ENCODE measurements at places on chromosomes 4 and X. TPM values are rescaled to one million over a fixed set of nuclear protein-coding genes. Genes with fewer than 3 reads are reported as not detected.

- H3K36me3 ChIP-seq, result no peaks in the 10 kb centered on the region
- H3K27me3 ChIP-seq, result no peaks in the 10 kb centered on the region
- H3K4me1 ChIP-seq, result no peaks in the 10 kb centered on the region
- H3K27ac ChIP-seq, result no peak overlapping the region
- no peak overlapping the region for H3K4me3 ChIP-seq
- no peak for DNase-seq
These were observed 102.2 kb downstream of the PTCHD1 start for GRCh38 chrX:23436875-23437274.

DNA sequence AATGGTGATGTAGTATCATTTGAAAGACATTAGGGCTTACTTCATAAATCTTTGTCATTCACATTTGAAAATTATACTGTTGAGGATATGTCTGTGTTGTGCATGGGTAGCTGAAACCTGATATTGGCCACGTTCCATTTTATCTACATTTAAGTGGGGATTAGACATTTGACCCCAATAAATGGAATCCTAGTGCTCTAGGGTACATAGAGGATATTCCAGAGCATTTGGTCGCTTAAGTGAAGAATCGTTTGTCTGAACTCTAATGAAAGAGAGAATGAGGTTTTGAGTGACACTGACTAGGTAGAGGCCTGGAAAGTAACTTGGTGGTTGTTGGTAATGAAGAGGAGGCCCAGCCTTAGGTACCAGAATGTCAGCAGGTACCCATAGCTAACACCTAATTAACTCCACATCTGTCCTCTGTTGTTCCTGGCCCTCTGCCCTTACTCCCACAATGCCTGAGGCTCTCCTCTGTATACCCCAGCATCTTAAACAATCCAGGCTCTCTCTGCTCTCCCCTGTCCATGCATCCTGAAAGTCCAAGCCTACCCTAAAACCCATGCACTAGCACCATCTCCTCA lies 299.5 kb upstream of the KLF3 start:
- H3K27ac ChIP-seq, result no peak overlapping the region
- no peak overlapping the region for H3K4me3 ChIP-seq
- H3K27me3 ChIP-seq, result peaks cover 2% of the 10 kb centered on the region
- peaks cover 3% of the 10 kb centered on the region for H3K4me1 ChIP-seq

- no peak for DNase-seq
- peak overlapping the region; percentile 81 for H3K27ac ChIP-seq
- peak overlapping the region; percentile 65 for H3K4me3 ChIP-seq
- H3K27me3 ChIP-seq, result no peaks in the 10 kb centered on the region
- no peaks in the 10 kb centered on the region for H3K36me3 ChIP-seq
- H3K4me1 ChIP-seq, result peaks cover 26% of the 10 kb centered on the region
These were observed 16.9 kb upstream of the LRBA start for GRCh38 chr4:151031831-151032605.

DNA sequence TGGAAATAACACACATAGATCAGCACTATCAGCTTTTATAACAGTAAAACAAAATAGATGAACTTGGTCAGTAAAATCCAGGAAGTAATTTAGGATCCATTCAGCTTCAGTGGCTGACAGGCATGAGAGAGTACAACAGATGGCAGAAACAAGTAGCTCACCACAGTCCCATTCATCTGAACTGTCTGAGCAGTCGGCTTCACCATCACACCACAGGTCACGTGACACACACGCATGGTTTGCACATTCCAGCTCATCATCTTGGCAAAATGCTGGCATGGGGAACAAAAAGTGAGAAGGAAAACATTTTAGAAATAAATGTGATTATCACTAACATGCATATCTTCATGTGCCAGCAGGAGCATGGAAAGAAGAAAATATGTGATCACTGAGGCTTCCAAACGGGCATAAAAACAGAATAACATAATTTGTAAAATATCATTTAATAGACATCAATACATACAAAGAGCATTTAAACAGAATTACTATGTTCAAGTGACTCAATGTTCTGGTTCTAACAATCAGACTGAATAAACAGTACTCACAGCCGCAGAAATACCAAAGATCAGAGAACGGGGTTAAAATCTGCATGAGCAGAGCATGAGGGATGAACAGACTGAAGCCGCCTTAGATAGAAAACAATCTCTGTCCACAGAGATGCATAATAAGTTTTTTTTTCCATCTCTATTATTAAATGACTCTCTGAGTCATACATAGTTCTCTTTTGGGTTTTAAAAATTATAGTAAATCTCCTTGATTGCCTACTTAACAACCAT lies 158.1 kb downstream of the ATP10D start:
- no peak overlapping the region for H3K27ac ChIP-seq
- no peak overlapping the region for H3K4me3 ChIP-seq
- no peaks in the 10 kb centered on the region for H3K4me1 ChIP-seq

- H3K27me3 ChIP-seq, result peaks cover 10% of the 10 kb centered on the region
- no peak overlapping the region for H3K4me3 ChIP-seq
- no peaks in the 10 kb centered on the region for H3K4me1 ChIP-seq
- no peak for DNase-seq
- no peak overlapping the region for H3K27ac ChIP-seq
These were observed 85.4 kb upstream of the IGFBP7 start for GRCh38 chr4:57195622-57196021.

- no peak overlapping the region for H3K27ac ChIP-seq
- no peaks in the 10 kb centered on the region for H3K27me3 ChIP-seq
- no peak overlapping the region for H3K4me3 ChIP-seq
- DNase-seq, result no peak
- H3K36me3 ChIP-seq, result no peaks in the 10 kb centered on the region
These were observed 27.1 kb upstream of the MAP9 start for GRCh38 chr4:155403886-155404285.

- H3K36me3 ChIP-seq, result no peaks in the 10 kb centered on the region
- no peaks in the 10 kb centered on the region for H3K4me1 ChIP-seq
- H3K27me3 ChIP-seq, result no peaks in the 10 kb centered on the region
These were observed 41.1 kb downstream of the LUZP4 start for GRCh38 chrX:115330498-115331168.

GRCh38 chrX:45517090-45517973 lies 316.7 kb upstream of the DIPK2B start:
- H3K27ac ChIP-seq, result no peak overlapping the region
- H3K4me3 ChIP-seq, result no peak overlapping the region
- no peaks in the 10 kb centered on the region for H3K27me3 ChIP-seq
- DNase-seq, result no peak

DNA sequence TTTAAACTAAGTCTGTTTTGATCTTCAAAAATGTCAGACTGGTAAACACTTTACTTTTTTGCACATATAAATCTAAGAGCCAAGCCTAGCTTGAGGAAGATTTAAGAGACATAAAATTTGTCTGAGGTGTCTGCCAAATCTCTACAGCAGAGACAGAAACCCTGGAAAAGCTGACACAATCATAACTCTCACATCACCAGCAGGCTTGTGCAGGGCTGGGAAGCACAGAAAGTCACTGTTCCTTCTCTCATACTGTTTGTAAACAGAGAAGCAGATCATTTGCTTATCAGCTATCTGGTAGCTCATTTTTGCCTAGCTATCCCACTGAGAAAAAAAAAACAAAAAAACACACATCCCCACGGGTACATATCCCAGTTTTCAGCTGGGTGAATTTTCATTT lies 7.0 kb downstream of the ENOX2 start:
- H3K4me3 ChIP-seq, result no peak overlapping the region
- peaks cover 8% of the 10 kb centered on the region for H3K36me3 ChIP-seq
- H3K27ac ChIP-seq, result no peak overlapping the region

GRCh38 chrX:109687903-109688302 lies 45.2 kb downstream of the ACSL4 start:
- peaks cover 21% of the 10 kb centered on the region for H3K4me1 ChIP-seq
- H3K36me3 ChIP-seq, result peaks cover 23% of the 10 kb centered on the region
- no peak overlapping the region for H3K27ac ChIP-seq
- H3K4me3 ChIP-seq, result no peak overlapping the region
- DNase-seq, result no peak

GRCh38 chr4:3480528-3481112 lies 17.5 kb downstream of the DOK7 start:
- H3K27ac ChIP-seq, result no peak overlapping the region
- peaks cover 18% of the 10 kb centered on the region for H3K27me3 ChIP-seq
- H3K4me1 ChIP-seq, result no peaks in the 10 kb centered on the region
- H3K4me3 ChIP-seq, result no peak overlapping the region
- H3K36me3 ChIP-seq, result no peaks in the 10 kb centered on the region

DNA sequence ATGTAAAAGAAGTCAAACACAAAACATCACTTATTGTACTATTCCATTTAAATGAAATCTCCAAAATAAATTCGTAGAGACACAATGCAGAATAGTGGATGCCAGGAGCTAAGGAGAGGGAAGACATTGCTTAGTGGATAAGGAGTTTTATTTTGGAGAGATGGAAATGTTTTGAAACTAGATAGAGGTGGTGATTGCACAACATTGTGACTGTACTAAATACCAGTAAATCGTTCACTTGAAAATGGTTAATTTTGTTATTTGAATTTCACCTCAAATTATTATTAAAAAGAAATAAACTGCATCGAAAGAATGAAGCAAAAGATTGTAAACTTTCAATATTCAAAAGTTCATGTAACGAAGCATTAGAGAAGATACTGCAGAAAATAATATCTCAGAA lies 9.7 kb upstream of the ACSL4 start:
- no peaks in the 10 kb centered on the region for H3K36me3 ChIP-seq
- H3K27ac ChIP-seq, result no peak overlapping the region
- H3K4me1 ChIP-seq, result peaks cover 6% of the 10 kb centered on the region

DNA sequence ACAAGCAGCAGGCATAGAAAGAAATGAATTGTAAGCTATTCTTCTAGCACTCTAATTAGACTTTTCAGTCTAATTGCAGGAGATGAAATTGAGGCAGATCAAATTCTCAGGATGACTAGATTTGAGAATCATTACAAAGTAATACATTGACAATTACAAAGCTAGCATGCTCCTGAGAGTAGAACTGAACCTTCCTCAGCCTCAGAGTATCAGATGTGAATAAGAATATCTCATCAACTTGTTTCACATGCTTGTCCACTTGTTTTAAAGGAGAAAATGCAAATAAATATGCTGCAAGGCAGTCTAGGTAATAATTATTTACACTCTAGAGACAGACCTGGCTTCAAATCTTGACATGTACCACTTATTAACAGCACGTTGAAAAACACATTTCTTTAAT lies 491.0 kb upstream of the MAGEB2 start:
- no peak overlapping the region for H3K27ac ChIP-seq
- no peak overlapping the region for H3K4me3 ChIP-seq
- no peaks in the 10 kb centered on the region for H3K36me3 ChIP-seq
- H3K27me3 ChIP-seq, result no peaks in the 10 kb centered on the region

DNA sequence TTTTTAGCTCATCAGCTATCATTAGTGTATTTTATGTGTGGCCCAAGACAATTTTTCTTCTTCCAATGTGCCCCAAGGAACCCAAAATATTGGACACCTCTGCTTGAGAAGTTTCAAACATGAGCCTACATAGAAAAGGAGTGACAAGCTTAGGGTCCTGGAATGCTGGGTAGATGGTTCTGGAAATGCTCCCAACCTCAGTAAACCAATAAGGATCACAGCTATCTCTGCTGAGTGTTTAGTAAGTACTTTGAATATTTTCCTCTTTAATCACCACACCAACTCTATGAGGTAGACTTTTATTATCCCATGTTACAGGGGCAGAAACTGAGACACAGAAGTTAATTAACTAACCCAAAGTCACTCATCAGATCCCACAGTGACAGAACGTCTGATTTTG lies 164.9 kb upstream of the KLF3 start:
- no peak overlapping the region for H3K4me3 ChIP-seq
- H3K27ac ChIP-seq, result no peak overlapping the region
- peaks cover 16% of the 10 kb centered on the region for H3K27me3 ChIP-seq
- no peak for DNase-seq
- peaks cover 8% of the 10 kb centered on the region for H3K4me1 ChIP-seq

DNA sequence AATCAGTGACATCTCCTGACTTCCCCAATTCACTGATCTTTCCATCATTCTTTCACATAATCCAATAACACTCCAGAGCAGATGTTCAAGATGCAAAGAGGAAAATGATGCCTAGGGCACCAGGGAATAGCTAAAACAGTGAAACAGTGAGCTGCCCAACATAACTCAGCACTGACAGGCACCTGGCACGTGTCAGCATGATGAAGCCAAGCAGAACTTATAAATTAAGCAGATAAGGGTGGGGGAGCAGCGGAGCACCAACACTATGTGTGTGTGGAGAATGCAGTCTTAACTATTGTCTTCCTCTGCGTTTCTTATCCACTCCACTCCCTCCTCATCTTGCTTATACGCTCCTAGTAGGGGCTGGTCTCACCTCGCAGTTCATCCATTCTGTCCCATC lies 89.4 kb downstream of the AMMECR1 start:
- H3K4me1 ChIP-seq, result peaks cover 25% of the 10 kb centered on the region
- no peak for DNase-seq
- no peaks in the 10 kb centered on the region for H3K27me3 ChIP-seq
- H3K36me3 ChIP-seq, result peaks cover 27% of the 10 kb centered on the region

- H3K36me3 ChIP-seq, result no peaks in the 10 kb centered on the region
- no peak overlapping the region for H3K4me3 ChIP-seq
- no peak overlapping the region for H3K27ac ChIP-seq
- H3K27me3 ChIP-seq, result peaks cover 11% of the 10 kb centered on the region
These were observed 7.6 kb downstream of the FAT4 start for GRCh38 chr4:125322366-125322730.

DNA sequence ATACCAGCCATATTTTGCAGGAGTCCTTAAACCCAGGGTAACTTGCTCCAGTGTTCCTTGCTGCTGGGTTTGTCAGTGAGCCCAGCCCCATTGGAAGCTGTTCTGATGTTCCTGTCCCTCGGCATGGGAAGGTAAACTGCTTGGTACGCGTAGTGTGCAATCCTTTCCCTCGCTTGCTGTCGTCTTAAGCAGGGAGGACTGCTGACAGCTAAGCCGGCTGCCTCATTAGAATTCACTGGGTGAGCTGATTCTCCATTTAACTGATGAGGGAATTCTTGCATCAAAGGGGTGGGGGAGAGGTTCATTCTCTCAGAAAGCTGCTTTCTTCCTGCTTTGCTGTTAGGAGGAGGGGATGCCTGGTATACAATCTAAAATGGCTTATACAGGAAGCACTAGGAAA lies 164.6 kb downstream of the MID1IP1 start:
- no peak for DNase-seq
- H3K27ac ChIP-seq, result no peak overlapping the region
- H3K4me1 ChIP-seq, result peaks cover 5% of the 10 kb centered on the region
- no peaks in the 10 kb centered on the region for H3K27me3 ChIP-seq
- H3K4me3 ChIP-seq, result no peak overlapping the region

DNA sequence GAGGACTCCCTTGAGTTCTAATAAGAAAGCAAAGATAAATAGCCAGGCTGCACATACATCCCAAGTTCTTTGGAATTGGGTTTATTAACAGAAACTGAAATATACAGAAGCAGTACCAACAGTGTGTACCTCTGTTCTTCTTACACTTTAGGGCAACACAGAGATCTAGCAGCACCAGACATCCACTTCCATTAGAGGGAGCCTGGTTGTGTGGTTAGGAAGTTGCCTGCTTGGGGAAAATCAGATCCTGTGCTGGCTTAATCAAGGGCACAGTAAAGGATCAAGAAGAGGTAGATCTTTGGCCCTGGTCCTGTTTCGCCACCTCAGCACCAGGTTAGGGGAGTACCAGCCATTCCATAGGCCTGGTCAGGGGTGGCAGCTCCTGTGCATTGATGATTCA lies 231.1 kb upstream of the ARHGAP24 start:
- no peaks in the 10 kb centered on the region for H3K27me3 ChIP-seq
- DNase-seq, result no peak
- no peaks in the 10 kb centered on the region for H3K4me1 ChIP-seq
- no peaks in the 10 kb centered on the region for H3K36me3 ChIP-seq

The NRK gene
- not detected for total RNA-seq

The PCDH10 gene
- total RNA-seq, result 0.09 TPM

The NELFA gene
- 49.4 TPM for total RNA-seq

The TRAM1L1 gene
- 0.09 TPM for total RNA-seq

The CSN1S1 gene
- not detected for total RNA-seq

The RRAGB gene
- 6.4 TPM for total RNA-seq

The VEGFD gene
- total RNA-seq, result not detected

The INTS6L gene
- total RNA-seq, result 29.4 TPM

The SHOX gene
- not detected for total RNA-seq

The PPP1R2C gene
- not detected for total RNA-seq

The GYPE gene
- 0.25 TPM for total RNA-seq

The PAGE5 gene
- total RNA-seq, result not detected
